GM10248 (cell line): ENCODE measurements at places on chromosomes 2 and 18.

DNA sequence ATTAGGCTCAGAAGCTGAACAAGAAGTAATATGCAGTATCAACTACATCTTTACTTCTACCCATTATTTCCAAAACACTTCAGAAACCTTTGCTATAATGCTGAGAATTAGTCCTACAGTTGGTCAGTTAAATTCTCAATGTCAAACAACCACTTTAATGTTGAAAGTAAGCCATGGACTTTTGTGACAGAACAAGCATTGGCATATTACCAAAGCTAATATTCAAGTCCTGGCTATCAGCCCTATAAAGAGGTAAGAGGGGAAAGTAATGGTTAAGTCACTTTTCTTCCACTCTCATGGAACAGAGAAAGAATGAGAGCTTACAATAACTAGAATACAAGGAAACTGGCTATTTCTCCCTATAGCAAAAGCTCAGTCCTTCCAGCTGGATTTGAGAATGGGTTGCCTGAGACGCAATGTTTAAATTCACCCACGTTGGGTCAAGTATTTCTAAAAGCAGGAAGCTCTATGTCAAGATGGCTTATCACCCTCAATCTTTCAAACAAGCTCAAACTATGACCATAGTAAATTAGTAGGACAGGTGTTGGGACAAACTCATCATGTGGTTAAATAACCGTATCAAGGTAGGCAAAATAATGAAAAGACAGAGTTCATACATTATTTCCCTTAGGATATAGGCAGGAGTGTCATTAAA lies 31.4 kb upstream of the MFSD6 start:
- DNase-seq = no peak

DNA sequence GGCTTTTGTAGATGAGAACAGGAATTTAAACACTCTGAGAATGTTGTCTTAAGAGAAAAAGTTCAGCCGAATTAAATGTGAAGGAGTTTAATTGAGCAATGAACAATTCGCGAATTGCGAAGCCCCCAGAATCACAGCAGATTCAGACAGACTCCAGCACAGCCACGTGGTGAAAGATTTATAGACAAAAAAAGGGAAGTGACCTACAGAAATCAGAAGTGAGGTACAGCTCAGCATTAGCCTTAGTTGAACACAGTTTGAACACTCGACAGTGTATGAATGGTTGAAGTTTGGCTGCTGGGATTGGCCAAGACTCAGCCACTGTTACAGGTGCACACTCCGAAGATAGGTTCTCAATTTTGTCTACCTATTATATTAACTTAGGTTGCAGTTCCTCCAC lies 264.0 kb upstream of the CHST9 start:
- DNase-seq = no peak

DNA sequence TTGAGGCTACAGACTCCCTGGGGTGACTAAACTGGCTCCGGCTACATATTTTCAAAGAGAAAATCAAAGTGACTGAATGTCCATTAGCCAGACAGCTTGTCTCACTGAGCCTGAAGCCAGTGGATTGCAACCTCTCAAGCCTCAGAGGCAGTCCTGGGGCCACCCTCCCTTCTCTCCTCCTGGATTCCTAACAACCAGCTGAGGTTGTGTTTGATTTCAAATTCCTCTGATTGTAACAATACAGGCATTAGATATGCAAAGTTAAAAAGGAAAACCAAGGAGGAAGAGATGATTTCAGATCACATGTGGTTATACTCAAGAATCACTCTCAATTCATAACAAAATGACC lies 101.0 kb upstream of the LMAN1 start:
- no peak for DNase-seq

DNA sequence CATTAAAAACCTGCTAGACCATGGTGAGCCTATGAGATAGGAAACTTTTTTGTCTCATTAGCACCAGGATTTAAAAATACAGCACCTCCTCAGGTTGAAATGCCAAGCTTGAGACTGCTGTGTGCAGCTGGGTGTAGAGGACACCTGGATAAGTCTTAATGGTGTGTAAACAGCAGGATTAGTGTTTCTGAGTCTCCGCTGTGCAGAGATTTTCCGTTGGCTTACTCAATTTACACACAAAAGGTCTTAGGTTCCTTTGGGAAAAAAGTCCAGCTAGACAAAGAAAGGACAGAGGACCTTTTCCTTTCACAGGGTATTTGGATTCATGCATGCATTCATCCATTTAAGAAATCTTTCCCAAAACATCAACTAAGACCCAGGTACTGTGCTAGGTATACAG lies 168.1 kb downstream of the NRXN1 start:
- DNase-seq = no peak

DNA sequence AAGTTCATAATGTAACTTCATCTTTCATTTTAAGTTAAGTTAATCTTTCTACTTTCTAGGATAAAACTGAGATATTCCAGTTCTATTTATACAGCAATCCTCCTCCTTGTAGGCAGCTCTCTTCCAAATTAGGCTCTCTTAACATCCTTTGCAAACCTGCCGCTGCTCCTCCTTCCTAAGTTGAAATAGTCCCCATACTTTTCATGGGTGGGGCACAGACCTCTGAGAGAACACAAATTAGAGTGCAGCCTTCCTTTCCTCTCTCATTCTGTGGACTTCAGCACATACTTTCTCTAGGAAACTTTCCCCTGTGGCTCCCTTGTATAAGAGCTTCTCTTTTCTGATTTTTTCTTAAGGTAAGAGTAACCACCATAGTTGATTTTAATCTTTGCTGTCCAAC lies 28.3 kb downstream of the TWSG1 start:
- DNase-seq = no peak

DNA sequence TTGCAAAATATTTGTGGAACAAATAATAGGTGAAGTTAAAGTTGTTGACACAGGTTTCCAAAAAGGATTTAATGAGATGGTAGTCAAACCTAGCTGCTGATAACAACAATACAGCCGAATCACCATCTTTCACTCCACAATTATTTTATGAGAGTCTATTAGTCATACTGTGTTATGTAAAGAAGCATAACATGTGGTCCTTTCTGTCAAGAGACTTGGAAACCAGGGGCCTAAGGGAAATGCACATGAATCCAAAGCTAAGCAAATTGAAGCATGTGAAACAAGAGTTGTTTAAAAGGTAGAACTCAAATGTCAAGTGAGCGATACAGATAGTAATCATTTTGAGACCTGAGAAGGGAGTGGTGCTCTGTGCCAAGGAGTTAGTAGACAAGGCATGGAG lies 16.0 kb downstream of the CD28 start:
- no peak for DNase-seq

GRCh38 chr2:157256626-157257025 lies 879 bp upstream of the GALNT5 start:
- peak; percentile 29 for DNase-seq

- DNase-seq = no peak
Measured at GRCh38 chr2:96521219-96521618, 15.3 kb upstream of the ARID5A start.

DNA sequence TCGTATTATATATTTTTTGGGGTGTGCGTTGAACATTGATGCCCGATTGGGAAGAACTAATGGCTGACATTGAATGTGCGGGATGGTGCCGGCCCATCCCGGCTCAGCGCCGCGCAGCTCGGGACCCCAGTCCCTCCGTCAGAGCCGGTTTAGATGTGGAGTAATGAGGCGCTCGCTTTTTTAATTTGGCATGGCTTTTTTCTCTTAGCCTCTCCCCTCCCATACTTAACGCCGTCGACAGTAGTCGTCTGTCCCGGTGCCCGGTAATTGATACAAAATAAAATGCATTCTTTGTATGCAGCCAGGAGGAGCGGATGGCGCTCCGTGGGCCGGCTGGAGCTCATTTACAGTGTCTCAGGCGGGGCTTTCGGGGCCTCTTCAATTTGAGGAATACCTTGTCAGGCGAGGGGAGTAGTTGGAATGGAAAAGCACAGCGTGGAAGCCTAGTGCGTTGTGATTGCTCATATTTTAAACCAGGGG lies 209.2 kb downstream of the GBX2 start:
- DNase-seq = no peak

GRCh38 chr2:65402323-65402722 lies 30.1 kb downstream of the SPRED2 start:
- DNase-seq = no peak

GRCh38 chr2:124824441-124824840 lies 799.4 kb downstream of the CNTNAP5 start:
- no peak for DNase-seq

DNA sequence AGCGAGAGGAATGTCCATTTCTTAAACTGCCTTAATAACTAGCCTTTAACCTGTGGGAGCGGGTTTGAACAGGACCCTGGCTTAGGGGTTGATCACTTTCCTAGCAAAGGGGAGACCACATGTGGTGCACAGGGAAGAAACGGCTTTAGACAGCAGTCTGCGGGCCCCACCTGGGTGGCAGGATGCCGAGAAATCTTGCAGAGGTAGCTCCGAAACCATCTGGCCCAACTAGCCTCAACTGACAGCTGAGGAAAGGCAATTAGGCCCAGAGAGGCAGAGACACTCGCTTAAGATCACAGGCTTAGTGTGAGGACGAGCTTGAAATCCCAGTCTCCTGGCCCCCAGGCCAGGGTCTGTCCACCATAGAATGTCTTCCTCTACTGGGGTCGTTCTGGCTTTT lies 89.8 kb downstream of the MRO start:
- no peak for DNase-seq

DNA sequence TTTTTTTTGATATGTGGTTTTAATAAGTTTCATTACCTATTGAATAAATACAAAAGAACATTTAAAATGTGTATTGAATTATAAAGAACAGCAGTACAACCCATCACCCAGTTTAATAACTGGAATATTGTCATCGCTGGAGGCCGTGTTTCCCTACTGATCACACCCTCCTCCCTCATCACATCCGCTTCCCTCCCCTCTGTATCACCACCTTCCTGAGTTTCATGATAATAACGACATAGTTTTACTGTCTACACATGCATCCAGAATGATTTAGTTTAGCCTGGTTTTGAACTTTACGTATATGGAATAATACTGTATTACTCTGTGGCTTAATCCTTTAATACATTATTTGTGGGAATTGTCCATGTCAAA lies 2.1 kb downstream of the SERPINB8 start:
- DNase-seq = no peak

DNA sequence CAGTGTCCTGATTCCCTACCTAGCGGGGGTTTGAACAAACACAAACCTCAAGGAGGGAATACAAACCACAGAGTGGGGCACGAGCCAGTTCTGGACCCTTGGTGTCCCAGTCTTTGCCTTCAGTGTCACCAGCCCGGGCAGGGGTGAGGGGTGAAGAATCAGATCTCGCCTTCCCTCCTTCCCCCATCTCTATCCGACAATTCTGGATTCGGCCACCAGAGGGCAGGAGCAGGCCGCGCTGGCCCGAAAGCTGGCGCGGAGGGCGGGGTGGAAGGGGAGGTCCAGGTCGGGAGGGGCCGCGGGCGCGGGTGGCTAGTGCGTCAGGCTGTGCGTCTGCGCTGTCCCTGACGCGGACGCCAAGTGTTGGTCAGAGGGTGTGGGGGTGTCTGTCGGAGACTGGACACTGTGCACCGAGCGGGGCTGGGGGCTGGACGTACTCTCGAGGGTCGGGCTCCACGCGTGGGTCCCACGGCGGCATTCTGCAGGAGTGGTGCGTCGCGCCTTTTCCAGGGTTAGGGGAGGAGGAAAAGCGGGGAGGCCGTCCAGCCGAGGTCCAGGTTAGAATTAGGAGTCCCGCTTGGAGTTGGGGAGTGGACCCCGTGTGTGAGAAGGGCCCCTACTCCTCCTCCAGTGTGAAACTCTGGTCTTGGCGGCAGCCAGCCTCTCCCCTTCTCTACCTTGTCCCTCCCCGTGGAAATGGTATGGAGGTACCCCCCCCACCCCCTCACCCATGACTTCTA lies 2.9 kb upstream of the CRYBA2 start:
- DNase-seq = peak; percentile 88

DNA sequence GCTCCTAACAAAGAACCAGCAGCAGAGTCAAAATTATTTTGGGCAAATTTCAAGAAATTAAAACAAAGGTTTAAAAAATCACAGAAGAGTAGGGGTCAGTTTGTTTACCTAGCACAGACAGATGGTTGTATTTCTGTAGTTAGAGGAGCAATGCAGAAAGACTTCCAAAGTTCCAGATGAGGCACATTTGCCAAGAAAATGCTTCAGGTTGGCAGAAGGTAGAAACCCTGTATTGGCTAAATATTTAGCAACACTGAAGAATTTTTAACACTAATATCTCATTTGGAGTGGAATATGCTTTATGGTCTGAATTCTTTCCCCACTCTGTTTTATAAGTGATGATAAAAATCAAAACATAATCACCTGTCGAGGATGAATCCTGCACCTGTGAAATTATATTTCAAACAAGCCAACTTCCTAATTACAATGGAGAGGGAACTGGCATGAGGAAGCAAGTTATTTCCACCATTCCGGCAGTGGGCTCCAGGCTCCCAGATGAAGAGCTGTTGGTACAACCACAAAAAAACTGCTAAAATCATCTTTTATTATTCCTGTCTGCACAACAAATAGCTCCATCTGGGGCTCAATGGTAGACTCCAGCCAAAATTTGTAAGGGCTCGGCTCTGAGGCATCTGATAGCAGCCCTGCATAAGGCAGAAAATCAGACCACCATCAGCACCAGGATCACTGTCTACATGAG lies 286.5 kb upstream of the REV1 start:
- DNase-seq = no peak

- no peak for DNase-seq
Measured at GRCh38 chr18:37425222-37425621, 140.4 kb downstream of the CELF4 start.

DNA sequence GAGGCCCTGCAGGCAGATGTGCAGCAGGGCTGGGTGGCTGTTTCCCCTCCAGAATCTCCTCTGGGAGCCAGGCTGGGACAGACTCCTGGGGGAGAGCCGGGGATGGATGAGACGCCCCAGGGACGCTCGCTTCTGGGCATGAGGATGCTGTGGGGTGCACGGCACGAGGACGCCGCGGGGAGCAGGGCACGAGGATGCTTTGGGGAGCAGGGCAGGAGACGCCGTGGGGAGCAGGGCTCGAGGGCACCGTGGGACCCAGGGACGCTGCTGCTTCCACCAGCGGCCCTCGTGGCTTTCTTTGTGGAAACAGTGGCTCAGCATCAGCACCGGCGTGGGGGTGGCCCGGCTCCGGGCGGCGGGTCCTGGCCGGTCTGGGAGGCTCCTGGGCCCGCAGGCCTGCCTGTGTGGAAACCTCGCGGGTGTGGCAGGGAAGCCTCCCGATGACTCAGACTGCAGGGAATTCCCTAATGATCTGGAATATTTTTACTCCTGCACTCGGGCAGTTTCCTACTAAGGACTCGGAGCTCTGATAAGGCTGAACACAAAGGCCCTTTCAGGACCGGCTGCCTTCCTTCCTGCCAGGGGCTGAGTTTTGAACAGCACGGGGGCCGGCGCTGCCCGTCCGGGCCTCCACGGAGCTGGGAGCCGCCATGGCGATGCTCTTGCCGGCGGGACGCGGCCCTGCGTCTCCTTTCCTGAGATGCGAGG lies 62.6 kb downstream of the NFATC1 start:
- DNase-seq = no peak

DNA sequence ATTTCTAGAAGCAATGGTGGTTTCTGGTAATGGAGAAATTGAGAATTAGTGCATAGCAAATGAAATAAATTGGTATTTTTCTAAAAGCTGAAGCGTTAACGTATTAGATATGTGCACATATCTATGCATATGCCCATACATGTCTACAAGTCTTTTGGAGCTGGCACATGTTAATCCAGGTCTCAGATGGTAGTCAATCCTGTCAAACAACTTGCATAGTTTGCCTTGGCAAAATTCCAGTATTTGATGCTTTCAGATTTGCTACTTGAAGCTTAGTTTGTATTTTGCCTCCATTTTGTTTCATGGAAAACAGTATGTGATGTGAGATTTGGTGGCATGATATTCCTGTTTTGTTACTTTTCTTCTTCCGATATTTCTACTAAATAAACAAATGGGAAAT lies 304.6 kb downstream of the PARD3B start:
- no peak for DNase-seq

- DNase-seq = no peak
Measured at GRCh38 chr2:86498468-86499260, 57.5 kb downstream of the KDM3A start.
